Activated T-cell treated with anti-CD3 and anti-CD28 coated beads, Interleukin-2, amount 50 U/mL, for 4 hours (primary cell): ENCODE measurements at places on chromosomes 16 and 17. TPM values are rescaled to one million over a fixed set of nuclear protein-coding genes. Genes with fewer than 3 reads are reported as not detected.

- no peak for DNase-seq
These were observed 24.3 kb downstream of the PELP1 start for GRCh38 chr17:4679658-4680057.

DNA sequence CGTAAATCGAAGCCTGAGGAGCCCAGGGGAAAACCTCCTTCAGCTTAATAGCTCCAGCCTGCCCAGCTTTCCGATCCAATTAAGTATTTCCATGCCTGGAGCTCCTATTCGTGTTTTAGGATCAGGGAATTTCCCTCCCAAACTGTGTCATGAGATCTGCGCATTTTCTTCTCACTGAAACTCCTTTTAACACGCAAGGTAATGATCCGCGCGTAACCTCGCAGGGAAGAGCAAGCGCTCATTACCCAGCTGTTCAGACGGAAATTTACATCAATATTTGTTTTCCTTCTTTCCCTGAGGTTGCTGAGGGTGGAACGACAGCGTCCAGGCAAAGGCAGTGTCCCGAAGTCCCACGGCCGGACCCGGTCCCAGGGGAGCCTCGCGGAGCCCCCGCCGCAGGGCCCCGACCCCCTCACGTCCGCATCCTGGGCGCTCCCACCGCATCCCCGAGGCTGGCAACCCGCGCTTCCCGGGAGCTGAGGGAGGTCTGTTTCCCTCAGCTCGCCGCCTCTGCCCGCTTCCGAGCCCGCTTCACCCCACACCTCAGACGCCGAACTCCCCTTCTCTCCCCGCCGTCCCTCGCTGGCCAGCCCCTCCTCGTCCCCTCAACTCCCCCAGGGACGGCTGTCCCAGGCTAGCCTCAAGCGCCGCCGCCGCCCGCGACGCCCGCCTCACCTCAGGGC, 415 bp downstream of the ABCA5 start:
- peak; percentile 4 for DNase-seq

DNA sequence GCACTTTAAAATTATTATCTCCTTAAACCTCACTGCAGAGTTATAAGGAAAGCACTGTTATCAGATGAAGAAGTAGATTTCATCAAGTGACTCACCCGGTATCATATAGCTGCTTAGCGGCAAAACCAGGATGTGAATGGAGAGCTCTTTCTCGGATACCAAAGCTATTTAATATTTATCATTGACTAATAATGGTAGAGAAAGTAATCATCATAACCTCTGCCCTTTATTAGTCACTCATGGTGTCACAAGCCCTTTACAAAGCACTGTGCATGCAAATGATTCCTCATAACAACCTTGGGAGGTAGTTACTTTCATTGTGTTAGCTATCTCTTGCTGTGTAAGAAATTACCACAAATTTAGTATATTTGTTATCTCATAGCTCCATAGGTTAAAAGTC, 592.9 kb downstream of the MAF start:
- no peak for DNase-seq

DNA sequence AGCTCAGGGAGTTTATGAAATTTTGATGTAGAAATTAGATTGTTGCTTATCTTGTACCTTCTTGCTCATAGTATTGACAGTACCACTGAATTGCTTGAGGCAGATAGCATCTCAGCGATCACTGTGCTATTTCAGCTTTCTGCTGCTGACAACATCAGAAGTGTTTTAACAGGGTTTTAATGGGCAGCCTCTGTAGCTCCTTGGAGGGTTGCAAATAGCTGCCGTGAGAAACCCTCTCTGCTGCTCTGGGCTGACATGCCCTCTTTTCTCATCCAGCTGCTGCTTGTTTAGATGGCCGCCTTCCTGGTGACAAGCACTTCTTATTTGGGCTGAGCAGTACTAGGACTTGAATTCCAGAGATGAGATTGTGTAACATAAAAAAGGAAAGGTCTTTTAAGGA, 180.2 kb upstream of the TBX2 start:
- no peak for DNase-seq

GRCh38 chr17:37100231-37100630, 151.5 kb downstream of the AATF start:
- DNase-seq: no peak

DNA sequence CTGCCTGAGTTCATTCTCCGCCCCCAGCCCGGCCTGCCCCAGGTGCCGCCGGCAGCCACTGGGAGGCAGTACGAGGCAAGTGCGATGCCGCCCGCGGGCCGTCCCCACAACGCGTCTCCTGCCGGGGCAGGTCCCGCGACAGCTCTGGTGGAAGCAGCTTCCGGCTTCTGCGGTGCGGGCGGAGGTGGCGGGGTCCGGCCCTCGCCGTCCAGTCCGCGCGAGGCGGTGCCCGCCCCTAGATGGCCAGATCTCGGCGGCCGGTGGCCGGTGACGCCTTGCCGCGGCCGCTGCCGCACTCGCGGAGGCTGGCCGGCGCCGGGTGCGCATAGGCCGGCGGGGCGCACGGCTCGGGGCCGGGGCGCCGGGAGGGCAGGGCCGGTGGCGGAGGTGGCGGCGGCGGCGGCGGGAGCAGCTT, 1.8 kb downstream of the GJD3 start:
- DNase-seq: peak; percentile 75

DNA sequence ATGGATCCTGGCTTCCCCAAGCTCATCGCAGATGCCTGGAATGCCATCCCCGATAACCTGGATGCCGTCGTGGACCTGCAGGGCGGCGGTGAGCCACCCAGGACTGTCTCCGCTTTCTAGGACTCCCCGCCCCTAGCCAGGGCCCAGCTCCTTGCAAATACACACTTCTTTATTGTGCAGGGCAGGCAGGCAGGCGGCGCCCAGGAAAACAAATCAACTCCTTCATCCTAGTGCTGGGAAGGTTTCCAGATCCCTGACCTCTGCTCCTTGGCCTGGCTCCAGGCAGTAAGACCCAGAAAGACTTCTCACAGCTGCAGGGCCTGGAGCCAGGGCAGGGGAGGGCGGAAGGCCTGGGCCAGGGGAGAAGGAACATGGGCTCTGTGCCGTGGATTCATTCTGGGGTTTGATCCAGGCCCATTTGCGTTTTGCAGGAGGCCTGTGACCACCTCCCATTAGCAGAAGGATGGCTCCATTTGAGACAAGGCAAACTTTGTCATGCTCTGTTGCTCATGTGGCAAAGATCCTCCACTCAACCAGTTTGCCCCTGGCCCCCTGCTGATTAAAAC, 6.0 kb upstream of the LPCAT2 start:
- no peak for DNase-seq

DNA sequence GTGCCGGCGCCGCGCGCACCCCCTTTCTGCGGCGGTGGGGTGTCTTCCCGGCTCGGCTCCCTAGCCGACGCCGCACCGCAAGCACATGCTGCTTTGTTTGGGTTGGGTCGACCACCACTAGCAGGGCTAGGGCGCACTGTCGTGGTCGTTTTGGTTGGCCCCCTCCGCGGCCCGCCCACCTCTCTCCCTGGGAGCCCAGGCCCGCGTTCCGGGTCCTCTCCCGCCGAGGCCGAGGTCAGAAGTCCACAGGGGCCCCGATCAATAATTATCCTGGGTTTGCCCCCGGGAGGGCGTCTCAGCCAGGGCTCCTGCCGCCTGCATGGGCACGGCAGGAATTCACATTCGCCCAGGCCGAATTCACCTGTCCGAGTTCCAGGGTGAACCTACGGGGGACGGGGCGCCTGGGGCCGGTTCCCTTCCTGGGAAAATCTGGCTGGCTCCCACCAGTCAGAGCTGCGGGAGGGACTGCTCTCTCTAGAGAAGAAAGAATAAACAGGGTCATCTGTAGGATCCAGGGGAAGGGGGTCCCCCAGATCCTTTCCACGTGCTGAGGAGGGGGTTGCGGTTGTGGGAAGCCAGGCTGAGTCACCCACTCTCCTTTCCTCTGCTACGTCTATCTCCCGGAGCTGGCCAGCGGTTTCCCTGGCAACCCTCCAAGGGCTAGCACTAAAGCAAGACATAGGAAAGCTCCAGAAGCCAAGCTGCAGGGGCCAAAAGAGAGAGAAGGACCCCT, 584 bp upstream of the STAT5B start:
- DNase-seq: no peak

ERBB2 gene
- 2.3 TPM for total RNA-seq

CLN3 gene
- 25.9 TPM for total RNA-seq

SLFN11 gene
- total RNA-seq: 13.4 TPM

KRT20 gene
- total RNA-seq: 0.21 TPM

PRR35 gene
- 0.11 TPM for total RNA-seq
